ENCODE measurements at places on chromosomes 3 and 15.

- no peak for DNase-seq
Measured at GRCh38 chr3:178300441-178300959, 235.7 kb upstream of the KCNMB2 start.

GRCh38 chr3:152079980-152080379 lies 188.7 kb upstream of the MBNL1 start:
- DNase-seq, result no peak

DNA sequence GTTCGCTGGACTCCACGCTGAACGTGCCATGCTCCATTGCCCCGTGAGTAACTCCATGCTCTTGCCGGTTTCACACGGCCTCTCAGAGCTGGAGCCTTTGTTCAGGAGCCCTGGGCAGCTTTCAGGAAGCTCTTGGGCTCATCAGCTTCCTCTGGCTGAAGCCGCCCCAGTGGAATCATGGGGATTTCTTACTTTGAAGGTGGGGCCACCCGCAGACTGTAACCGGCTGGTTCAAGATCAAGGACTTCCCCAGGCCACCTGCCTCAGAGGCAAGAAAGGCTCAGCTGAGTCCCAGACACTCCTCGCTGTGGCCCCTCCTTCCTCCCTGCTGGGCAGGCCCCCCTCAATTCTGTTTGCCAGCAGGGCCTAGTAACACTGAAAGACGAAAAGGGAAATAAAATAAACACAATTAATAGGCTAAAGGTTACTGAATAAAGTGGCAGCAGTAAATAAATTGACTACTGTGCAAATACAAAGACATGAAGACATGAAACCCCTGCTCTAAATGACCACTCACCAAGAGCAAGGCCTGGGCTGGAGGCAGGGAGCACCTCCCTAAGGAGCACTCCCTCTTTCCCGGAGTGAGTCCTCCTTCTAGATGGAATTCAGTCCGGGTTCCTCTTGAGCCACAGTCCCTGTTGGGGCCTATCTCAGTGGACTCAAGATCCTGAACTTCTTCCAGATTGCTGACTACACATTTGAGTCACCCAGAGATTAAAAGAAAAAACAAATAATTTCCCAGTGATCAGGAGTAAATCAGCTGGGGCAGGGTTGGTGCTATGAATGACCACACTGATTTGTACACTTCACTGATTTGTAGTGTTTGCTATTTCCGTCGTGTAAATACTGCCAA lies 51.0 kb downstream of the ZDHHC19 start:
- DNase-seq, result no peak

- no peak for DNase-seq
Measured at GRCh38 chr15:88258093-88258641, 1.6 kb upstream of the NTRK3 start.

DNA sequence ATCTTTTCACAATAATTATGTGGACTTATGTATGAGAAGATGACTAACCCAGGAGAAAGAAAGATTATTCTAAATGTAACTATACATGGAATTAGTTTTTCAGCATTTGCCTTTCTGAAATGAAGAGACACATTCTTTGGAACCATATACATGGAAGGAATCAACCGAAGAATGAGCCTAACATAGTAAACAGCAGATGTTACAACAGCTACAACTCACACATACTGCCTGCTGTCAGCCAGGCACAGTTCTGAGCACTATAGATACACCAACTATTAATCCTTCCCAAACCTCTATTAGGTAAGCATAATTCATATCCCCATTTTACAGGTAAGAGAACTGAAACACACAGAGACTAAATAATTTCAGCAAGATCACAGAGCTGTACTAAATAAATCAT lies 840.0 kb downstream of the ROBO1 start:
- no peak for DNase-seq

- no peak for DNase-seq
Measured at GRCh38 chr3:62159709-62160092, 213.6 kb downstream of the FEZF2 start.

DNA sequence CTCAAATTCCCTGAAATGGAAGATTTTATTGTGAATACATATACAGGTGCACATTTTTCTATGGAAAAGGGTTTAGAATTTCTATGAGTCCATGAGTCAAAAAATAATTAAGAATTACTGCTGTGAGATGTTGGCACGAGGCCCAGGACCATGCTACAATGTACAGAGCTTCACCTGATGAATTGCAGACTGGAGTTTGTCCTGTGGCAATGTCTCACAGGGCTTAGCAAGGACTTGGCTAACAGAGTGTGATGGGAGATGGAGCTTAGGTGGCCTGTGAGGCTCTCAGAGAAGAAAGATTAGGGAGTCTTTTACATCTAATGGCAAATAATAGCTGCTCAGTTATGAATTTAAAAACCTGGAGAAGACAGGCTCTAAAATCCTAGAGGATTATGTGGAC lies 219.5 kb upstream of the CBLB start:
- no peak for DNase-seq

- no peak for DNase-seq
Measured at GRCh38 chr3:187228740-187229139, 31.5 kb downstream of the RTP1 start.

GRCh38 chr3:149448331-149448831 lies 26.1 kb upstream of the TM4SF4 start:
- no peak for DNase-seq

DNA sequence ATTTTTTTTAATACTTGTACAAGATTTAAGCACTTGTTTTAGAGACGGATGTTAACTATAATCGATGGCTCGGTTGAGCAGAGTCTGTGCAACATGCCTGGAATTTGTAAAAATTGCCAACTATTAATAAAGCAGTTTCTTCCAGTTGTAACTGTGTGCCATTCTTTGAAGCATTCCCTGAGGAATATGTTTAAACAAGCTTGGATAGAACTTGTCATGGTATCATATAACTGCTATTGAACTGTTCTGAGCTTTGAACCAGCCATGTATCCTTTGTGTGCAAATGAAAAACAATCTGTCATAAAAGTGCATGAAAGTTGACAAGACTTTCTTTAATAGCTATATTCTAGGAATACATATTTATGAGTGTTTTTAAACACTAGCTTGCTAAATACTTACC lies 45.8 kb upstream of the UBE2E2 start:
- DNase-seq, result no peak

GRCh38 chr15:51132384-51133139 lies 37.9 kb upstream of the TNFAIP8L3 start:
- no peak for DNase-seq

DNA sequence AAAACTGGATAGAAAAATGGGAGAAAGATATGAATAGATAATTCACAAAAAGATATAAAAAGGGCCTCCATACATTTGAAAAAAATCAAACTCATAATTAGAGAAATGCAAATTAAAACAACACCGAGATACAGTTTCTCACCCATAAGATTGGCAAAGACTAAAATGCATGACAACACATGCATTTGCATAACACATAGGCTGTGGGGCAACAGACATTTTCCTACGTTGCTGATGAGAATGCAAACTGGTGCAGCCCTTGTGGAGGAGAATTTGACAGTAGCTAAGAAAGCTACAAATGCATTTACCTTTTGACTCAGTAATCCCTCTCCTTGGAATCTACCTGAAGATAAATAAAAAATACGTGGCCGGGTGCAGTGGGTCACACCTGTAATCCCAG lies 11.4 kb upstream of the CAND2 start:
- no peak for DNase-seq

DNA sequence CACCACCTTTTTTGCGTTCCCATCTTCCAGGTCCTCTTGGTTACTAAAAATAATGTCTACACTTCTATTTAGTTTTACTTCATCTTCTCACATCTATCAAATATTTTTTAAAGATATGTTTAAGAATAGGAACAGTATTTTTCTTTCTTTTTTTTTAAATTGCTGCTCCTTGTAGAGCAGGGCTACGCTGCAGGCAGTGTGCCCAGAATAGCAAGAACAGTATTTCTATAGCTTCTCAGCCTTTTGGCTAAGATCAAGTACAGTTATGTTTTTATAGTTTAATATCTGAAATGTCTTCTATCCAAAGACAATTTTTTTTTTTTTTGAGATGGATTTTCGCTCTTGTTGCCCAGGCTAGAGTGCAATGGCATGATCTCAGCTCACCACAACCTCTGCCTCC lies 73.0 kb downstream of the MYO9A start:
- DNase-seq, result no peak

DNA sequence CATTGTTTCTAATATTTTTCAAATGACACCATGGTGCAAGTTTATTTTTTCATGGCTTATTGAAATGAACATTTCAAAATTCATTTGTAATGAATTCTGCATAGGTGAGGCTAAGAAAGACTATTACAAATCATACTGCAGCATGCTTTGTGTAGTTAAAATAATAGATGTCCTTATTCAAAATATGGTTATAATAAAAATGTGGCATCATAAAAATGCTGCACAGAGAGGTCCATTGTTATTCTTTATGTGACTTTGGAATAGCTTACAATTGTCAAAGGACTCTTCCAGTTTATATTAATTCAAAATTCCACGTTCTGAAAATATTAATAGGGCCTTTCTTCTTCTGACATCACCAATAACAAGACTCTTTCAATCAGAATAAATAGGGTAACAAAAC lies 222.7 kb downstream of the GAP43 start:
- DNase-seq, result no peak

- DNase-seq, result no peak
Measured at GRCh38 chr3:134667406-134667805, 16.6 kb upstream of the KY start.

- no peak for DNase-seq
Measured at GRCh38 chr15:88218557-88219221, 37.9 kb downstream of the NTRK3 start.

DNA sequence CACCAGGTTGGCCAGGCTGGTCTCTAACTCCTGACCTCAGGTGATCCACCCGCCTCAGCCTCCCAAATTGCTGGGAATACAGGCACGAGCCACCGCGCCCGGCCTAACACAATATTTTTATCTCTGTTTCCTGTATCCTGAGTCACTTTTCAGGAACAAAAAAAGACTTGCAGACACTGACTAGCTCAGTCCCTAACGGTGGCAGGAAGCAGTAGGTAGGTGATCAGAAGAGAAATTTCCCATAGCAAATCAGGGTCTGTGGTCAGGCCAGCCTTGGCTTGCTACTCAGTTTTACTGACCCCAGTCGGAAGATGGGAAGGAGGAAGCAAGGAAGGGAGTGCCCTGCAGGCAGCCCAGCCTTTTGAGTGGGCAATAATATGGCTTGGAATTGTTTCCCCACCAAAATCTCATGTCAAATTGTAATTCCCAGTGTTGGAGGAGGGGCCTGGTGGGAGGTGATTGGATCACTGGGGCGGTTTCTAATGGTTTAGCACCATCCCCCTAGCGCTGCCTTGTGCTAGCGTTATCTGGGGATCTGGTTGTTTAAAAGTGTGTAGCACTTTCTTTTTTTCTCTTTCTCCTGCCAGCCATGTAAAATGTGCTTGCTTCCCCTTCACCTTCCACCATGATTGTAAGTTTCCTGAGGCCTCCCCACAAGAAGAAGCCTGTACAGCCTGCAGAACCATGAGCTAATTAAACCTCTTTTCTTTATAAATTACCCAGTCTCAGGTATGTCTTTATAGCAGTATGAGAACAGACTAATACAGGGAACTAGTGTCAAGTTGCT lies 19.5 kb upstream of the CDCP1 start:
- DNase-seq, result no peak

- no peak for DNase-seq
Measured at GRCh38 chr3:94693997-94694640, 631.3 kb downstream of the NSUN3 start.

DNA sequence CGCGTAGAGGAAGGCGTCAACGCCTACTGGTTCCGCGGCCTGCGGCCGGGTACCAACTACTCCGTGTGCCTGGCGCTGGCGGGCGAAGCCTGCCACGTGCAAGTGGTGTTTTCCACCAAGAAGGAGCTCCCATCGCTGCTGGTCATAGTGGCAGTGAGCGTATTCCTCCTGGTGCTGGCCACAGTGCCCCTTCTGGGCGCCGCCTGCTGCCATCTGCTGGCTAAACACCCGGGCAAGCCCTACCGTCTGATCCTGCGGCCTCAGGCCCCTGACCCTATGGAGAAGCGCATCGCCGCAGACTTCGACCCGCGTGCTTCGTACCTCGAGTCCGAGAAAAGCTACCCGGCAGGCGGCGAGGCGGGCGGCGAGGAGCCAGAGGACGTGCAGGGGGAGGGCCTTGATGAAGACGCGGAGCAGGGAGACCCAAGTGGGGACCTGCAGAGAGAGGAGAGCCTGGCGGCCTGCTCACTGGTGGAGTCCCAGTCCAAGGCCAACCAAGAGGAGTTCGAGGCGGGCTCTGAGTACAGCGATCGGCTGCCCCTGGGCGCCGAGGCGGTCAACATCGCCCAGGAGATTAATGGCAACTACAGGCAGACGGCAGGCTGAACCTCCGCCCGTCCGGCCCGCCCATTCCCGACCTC lies 4.1 kb downstream of the ISLR2 start:
- DNase-seq, result no peak

DNA sequence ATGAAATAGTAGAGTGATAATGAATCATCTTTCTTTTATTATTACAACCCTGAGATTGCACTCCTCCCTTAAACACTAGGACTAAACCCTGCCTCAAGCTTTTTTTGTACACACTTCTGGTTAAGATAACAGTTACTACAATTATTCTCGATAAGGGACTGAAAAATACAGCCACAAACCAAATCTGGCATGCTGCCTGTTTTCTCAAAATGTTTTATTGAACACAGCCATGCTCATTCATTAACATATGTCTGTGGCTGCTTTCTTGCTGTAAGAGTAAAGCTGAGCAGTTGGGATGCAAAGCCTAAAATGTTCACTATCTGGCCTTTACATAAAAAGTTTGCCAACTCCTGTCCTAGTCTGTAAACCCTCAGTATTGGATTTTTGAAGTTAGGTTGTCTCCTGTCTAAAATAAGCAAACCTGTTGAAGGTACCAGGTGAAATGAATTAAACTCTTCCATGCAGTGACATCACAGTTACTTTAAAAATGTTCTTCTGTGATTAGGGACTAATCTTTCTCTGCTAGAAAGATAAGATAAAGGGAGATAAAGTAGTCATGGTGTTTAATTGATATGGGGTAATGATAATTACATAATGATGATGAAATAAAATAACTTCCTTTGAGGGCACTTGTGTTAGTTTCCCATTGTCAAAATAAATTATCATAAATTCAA lies 218.2 kb downstream of the STXBP5L start:
- no peak for DNase-seq

GRCh38 chr3:4994144-4994730 lies 15.0 kb downstream of the BHLHE40 start:
- DNase-seq, result no peak

DNA sequence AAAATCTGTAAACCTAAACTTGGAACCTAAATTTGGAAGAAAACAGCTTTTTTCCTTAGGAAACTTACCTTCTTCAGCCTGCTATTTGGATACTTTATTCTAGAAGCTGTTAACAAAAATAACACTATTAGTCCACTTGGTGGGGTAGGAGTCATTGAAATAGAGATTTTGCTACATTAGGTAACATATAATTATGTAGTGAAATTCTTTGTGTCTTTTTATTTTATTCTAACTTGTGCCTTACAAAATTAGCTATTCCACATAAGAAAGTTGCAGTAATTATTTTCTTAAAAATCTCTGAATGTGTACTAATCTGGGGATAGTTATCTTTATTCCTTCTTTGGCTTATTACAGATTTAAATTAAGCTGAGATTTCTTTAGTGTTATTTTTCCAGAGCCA lies 360.4 kb upstream of the ROBO2 start:
- DNase-seq, result no peak

Measured in activated naive CD4-positive, alpha-beta T cell treated with anti-CD3 and anti-CD28 coated beads, Interleukin-2, amount 50 U/mL, for 16 hours (primary cell).